Cortex of kidney (tissue), 1 donor: ENCODE measurements at places on chromosomes 1 and 21.

DNA sequence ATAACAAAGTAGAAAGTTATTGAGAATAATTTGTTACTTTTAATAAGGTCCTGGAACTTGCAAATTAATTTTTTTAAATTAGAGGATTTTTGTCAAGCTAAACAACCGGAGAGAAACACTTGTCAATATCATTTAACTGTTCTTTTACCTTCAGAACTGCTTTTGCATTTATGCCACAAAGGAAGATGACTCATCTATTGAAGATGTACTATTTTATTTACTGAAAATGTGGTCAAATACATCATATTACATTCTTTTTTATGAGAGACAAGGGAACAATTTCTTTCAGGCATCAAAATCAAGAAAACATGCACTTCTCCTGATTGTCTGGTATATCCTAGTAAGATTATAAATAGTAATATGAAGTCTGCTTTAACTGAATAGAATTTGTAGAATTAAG is 558.2 kb upstream of the PRMT6 start:
- no peak for DNase-seq

GRCh38 chr1:21665711-21666575 is 3.2 kb downstream of the RAP1GAP start:
- no peak for DNase-seq

DNA sequence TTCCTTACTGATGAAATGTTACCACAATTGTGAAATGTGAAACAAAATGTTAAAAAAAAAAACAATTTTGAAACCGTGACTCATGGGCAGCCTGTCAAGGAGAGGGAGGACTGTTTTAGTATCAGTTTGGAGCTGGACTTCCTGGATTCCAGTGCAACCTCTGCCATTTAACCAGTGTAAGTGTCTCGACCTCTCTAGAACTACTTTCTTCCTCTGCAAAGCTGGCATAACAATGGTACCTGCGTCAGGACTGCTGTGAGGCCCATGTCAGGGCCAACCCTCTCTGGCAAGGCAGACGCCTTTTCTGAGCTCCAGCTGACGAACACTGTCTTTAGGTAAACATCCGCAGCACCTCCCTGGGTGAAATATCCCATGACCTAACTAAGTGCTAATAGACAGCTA is 20.9 kb downstream of the URB1 start:
- DNase-seq: no peak

DNA sequence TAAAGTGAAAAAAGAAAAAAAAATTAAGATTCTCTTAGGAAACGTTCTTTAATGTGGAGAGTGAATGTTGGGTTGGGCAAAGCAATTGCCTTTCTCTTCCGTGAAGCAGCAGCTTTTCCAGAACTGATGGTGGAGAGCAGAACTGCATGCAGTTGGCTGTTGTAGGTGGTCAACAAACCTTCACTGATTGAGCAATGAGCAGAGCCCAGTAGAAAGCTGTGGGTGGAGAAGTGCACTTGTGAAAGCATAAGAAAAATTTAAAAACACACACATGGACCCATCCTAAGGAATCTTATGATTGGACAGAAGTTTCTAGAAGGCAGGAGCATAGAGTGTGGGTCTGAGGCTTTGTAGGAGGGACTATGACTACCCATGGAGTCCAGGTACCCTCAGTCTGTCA is 4.5 kb downstream of the PRELP start:
- no peak for DNase-seq

GRCh38 chr1:117033772-117034171 is 26.4 kb upstream of the TTF2 start:
- DNase-seq: no peak

DNA sequence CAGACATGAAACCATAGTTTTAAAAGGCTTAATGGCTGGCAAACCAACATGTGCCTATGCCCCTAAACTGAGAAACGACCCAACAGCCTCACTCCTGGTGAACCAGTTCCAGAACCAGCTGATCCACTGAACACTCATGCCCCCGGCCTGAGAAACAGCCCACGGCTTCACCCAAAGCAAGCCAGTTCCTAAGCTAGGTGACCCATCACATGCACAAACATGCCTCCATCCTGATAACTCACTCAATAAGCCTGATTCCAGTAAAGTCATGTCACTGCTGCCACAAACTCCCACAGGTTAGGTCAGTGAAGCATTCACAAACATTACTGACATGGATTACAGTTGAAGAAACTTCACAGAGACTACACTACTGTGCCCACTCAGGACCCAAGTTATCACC is 161.6 kb downstream of the USH2A start:
- no peak for DNase-seq

DNA sequence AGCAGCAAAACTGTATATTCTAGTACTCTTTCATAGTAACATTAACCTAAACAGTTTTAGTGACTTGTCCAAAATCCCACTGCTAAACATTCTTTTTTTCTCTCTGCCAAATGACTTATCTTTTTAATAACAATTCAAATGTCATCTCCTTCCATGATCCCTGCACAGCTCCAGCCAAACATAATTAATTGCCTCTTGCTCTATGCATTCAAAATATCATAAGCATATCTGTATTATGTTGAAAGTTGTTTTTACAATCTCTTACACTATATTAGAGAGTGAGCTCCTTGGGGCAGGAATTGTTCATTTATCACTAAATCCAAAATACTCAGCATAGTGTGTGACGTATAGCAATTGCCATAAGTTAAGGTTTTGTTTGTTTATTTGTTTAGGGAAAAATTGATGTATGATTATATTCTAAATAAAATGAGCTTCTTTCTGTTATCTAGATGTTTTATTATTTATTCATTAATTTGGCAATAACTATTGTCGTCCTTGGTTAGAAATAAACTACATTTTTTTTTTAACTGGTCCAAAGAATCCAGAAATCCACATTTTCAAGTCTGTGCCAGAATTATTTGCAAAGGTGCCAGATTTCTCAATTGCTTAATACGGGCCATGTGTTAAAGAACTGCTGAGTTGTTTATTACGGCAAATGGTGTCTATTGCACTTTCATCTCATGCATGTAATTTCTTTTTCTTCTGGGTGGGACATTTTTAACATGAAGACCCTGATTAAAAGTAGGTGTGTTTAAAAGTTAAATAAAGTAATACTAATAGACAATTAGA is 577.2 kb upstream of the ZRANB2 start:
- DNase-seq: no peak

DNA sequence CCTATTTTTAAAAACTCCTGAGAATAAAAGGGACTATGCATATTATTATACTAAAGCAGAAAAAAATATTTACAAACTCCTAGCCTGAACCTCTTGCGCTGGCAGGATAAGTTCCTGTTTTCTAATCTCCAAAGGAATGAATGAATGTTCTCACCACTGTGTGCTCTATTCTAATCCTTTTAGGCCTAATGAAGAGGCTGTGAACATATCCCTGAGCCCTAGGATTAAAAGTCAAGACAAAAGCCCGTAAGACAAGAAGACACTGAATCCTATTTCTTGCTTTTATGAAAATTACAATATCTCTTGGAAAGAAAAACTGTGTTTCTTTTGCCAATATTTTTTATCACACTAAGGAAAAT is 317.5 kb downstream of the HHAT start:
- no peak for DNase-seq

DNA sequence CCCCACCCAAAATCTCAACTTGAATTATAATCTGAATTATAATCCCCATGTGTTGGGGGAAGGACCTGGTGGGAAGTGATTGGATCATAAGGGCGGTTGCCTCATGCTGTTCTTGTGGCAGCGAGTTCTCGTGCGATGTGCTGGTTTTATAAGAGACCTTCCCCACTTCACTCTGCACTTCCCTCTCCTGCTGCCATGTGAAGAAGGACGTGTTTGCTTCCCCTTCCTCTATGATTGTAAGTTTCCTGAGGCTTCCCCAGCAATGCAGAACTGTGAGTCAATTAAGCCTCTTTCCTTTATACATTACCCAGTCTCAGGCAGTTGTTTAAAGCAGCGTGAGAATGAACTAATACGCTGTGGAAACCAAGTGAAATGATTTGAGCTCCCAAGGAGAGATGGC is 48.0 kb upstream of the SOD1 start:
- DNase-seq: no peak

DNA sequence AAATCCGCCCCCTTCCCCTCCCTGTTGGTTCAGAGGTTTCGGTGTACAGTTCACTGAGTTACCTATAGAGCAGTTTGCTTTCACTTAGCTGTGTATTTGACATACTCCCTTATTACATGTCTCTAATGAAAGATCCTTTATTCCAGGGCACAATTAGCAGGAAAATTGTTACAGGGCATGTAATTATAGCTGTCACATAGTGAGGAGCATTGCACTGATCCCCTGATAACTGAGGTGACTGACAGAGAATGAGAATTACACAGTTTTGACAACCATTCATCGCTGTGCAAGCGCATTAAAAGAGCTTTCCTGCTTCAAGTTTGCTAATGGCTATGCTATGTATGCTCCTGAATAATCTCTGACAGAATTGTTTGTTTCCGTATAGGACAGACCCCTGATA is 26.9 kb downstream of the DAP3 start:
- no peak for DNase-seq

DNA sequence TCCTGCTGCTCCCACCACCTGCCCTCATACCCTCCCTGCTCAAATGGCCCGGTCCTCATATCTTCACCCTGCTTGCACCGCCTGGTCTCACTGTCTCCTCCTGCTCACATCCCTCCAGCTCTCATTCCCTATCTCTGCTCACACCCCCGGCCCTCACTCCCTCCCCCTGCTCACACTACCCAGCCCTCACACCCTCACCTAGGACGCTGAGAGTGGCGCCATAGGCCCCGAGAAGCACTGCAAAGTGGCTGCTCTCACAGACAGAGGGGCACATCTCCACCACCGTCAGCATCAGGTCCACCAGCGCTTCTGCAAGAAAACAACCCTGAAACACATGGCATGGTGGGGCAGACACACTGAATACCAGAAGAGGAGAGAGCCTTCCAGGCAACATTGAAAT is 38.6 kb downstream of the MRAP start:
- DNase-seq: no peak

DNA sequence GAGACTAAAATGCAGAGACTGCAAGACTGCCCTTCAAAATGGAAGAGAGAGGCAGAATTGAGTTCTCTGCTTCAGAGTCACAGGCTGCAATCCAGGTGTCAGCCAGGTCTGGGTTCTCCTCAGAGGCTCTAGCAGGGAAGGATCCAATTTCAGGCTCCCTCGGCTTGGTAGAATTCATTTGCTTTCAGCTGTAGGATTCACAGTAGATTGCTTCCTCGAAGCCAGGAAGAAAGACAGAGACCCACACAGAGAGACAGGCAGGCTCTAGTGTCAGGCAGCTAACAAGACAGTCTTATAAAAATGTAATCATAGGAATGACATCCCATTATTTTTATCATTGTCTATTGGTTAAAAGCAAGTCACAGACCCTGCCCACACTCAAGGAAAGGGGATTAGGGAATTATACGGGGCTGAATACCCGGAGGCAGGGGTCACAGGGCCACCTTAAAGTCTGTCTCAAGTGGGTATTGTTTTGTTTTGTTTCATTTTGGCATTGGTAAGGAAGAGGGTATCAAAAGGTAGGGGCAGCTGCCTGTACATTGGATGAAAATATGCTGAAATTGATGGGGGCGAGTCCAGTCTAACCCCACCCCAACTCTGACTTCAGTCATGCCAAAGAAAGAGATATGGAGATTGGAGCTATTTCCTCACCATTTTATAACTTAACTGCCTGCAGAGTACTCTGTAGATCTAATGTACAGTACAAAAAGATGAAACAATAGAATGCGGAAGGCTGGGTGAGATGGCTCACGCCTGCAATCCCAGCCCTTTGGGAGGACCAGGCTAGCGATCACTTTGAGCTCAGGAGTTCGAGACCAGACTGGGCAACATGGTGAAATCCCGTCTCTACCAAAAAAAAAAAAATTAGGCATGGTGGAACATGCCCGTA is 9.5 kb upstream of the TBCE start:
- DNase-seq: no peak

GRCh38 chr1:205706601-205707502 is 26.5 kb upstream of the SLC45A3 start:
- no peak for DNase-seq

GRCh38 chr1:209153411-209153810 is 430.1 kb upstream of the CAMK1G start:
- no peak for DNase-seq

DNA sequence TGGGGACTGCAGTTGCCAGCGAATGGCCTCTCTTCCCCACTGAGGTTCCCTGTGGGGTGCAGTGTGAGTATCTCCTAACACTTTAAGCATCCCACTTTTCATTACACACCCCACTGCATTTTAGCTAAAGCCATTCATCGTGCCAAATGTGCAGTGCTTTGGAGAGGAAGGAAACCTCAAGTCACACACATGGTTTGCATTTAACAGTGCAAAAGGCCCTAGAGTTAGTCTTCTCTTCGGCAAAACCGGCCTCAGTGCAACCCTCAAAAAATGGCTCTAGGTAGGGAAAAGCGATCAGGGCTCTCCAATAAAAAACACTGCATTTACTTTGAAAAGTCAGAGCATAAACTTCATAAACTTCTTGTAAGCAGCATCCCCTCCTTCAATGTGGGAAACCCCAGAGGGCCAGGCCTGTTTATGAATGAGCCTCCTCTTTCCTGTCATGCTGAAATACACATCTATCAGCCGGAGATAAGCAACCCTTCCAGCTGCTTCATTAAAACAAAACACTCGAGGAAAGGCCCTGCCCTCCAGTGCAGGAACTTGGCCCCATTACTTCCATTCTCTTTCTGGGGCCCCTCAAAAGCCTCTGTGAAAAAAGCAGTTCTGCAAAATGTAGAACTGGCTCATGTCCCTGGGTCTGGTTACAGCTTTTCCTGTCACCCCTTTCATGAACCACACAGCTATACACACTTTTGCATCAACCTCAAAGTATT is 184.0 kb downstream of the CDC7 start:
- DNase-seq: no peak

DNA sequence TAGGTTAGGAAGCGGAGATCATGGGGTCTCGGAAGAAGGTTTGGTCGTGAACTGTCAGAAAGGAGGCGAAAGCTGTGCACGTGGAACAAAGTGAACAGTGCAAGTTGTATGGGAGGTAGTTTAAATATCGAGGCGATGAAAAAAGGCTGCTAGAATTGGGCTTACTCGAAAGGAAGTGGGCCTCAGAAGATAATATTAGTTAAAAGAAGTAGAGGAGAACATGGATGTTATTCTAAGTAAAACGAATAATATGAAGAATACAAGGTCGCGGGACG is 571 bp downstream of the WDR3 start:
- no peak for DNase-seq
